ENCODE measurements at places on chromosomes 4 and X.

DNA sequence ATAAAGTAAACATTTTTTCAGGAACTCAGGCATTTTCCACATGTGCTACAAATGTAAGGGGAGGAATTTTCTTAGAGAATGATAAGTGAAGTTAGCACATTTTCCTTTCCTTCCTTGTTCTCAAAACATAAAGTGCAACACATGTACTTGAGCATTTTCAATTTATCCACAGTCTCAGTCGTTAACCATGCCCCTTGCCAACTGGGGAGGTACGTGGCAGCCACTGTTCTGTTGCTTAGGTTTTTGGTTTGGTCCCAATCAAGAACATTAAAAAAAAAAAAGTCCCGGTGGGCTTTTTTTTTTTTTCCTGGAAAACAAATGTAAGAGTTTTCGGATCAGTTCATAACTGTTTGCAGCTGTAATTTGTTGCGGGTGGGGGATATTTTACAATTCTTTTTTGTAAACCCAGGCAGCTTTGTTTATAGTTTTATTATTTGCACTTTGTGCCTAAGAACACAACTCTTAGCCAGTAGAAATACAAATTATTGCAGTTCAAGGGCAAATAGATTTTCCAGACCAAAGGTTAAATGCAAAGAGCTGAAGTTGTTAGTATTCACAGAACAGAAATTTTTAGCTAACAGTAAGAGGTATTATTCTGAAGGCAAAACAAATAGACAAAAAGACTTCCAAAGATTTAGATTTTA lies 112.1 kb upstream of the NAP1L5 start:
- no peak for ATAC-seq

GRCh38 chr4:27474691-27475090 lies 614.0 kb downstream of the STIM2 start:
- ATAC-seq, result no peak

DNA sequence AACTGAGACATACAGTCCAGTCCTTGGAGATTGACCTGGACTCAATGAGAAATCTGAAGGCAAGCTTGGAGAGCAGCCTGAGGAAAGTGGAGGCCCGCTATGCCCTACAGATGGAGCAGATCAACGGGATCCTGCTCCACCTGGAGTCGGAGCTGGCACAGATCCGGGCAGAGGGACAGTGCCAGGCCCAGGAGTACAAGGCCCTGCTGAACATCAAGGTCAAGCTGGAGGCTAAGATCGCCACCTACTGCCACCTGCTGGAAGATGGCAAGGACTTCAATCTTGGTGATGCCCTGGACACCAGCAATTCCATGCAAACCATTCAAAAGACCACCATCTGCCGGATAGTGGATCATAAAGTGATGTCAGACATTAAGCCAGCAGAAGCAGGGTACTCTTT lies 20.4 kb upstream of the FRMPD3 start:
- no peak for ATAC-seq

DNA sequence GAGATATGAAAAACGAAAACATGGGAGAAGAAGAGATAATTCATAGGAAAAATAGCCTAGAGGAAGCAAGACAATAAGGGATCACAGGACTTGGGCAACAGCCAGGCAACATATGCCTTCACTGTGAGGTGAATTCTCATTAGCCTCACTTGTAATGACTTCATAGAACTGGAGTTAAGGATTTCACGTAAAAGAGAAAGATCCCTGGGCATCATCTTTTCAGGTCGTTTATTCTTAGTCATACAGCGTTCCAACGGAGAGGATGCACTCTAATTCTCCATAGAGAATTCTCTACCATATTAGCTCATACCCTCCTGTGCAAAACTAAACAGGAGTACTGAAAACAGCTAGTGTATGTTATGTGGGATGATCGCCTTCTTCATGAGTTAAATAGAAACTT lies 1.4 kb downstream of the PRKG2 start:
- ATAC-seq, result no peak

DNA sequence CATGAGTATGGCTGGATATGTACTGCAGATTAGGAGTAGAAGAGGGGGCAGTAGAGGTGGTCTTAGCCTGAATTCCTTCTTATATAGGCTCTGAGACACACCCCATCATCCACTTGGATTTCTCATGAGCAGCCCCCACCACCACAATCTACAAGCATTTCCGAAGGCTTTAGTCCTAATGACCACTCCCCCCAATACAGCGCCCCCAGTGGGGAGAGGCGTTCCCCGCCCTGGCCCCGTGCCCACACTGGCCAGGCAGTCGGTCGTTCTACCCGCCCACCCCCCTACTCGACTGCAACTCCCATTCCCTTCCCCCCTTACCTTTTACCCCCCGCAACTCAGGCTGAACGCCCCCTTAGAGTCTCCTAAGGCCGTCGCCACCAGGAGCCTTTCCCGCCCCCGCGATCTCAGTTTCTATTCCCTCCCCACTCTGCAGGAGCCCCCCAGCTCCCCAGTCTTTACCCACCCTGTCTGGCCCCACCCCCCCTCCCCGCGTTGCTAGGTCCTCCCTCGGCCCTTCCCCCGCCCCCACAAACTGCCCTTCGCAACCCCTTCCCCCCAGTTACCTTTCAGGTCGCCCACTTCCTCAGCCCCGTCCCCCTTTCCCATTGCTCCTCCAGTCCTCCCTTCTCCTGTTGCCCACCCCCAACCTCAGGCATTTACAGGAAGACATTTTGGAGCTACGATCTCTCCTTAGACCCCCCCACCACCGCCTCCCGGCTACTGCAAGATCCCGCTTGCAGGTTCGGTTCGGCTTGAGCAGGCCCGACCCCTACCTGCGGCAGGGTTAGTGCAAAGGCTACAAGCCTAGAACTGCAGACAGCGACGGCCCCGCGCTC lies 468 bp downstream of the ZMYM3 start:
- no peak for ATAC-seq

DNA sequence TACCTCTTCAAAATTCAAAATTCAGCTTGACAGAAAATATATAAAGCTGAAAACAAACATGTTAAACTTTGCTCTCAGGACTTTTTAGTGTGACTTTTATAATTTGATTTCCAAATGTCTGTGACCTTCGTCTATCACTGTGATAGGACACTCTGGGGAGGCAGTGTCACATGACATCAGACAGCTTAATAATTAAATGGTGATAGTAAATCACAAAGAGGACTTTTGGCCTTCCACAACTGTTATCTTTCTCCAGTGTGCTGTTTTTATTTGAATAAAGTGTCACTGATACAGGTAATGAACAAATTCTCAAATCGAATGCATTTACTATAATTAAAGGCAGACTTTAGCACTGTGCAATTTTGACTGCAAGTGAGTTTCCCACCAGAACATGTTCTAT lies 83.1 kb downstream of the MID1 start:
- no peak for ATAC-seq

- ATAC-seq, result no peak
Observed at GRCh38 chr4:62087706-62088105, 887.6 kb downstream of the ADGRL3 start.

DNA sequence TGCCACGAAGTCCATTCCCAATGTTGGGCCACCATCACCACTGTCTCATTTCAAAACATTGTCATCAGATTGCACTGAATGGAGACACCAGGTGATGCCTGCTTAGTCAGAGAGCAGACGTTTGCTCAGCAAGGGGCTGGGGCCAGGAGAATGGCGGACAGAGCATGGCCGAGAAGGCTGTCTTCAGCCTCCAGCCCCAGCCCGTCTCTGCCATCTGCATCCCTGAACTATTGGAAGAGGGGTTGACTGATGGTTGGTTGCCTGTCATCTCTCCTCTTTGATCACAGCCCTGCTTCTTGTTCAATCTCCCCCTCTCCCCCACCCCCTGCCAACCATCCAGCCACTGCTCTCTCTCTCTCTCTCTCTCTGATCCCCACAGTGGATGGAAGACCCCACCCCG lies 140.9 kb downstream of the SHOX start:
- ATAC-seq, result no peak

GRCh38 chrX:133783274-133783673 lies 202.1 kb downstream of the GPC3 start:
- peak; percentile 92 for ATAC-seq

GRCh38 chrX:72132456-72132855 lies 741 bp upstream of the RTL5 start:
- ATAC-seq, result no peak

DNA sequence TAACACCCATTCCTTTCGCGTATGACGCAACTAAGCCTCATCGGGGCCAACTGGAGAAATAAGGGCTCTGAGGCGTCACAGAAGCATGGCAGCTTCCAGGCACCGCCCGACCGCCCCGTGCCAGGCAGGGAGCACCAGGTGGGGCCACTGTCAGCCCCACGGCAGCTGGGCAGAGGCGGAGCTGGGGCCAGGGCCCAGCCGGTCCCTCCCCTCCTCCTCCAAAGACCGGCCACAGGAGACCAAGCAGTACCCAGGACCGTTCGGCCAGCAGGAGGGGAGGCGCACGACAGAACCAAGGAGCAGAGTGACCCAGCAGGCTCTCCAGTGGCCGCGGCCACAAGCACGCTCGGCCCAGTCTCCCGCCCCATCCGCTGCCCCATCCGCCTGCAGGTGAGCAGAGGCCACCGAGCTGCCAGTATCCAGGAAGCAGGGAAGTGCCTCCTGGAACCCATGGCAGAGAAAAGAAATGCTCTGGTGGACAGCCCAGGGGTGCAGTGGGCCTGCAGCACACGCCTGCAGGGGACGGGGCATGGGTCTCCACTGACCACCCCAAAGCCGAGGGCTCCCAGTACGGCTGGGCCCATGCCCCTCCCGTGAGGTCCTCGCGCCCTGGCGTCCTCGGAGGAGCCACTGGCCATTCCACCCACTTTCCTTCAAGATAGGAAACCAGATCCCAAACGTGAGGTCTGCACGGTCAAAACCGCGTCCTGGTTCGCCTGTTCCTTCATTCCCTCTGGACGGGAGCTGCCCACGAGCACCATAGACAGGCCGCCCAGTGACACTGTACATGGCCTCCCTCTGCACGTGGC lies 9.6 kb downstream of the CTBP1 start:
- ATAC-seq, result no peak

GRCh38 chr4:123455360-123455759 lies 58.8 kb downstream of the SPRY1 start:
- ATAC-seq, result no peak

DNA sequence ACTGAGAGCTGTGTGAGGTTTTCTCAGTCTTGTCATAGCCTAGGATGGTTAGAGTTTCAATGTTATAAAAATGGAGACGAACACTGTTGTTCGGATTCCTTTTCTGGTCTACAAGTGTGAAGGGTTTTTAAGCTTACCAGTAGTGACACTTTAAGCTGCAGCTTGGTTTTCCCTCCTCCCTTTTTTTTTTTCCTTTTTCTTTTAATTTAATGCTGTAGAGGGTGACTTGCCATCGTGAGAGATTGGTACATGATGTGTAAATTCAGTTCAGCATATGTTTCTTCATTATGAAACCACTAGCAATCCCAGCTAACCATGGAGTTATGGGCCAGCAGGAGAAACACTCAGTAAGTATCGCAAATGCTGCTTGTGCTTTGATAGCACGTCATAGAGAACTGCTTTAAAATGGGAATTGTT lies 165.0 kb downstream of the RAPGEF2 start:
- no peak for ATAC-seq

DNA sequence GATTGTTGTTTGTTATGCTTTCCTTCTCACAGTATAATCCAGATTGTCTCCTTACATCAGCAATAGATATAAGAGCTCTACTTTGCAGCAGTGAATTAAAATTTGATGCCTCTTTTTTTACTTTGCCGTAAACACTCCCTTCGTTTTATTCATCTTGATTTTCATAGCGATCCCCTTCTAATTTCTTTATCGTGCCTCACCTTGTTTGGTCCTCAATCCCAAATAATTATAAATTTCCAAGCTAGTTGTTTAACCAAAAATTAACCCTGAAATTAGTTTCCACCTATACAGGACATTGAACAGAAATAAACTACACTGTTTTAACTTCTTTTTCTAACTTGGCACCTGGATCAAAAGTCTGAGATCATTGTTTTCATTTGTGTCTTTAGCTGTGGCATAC lies 35.1 kb upstream of the GRID2 start:
- no peak for ATAC-seq

DNA sequence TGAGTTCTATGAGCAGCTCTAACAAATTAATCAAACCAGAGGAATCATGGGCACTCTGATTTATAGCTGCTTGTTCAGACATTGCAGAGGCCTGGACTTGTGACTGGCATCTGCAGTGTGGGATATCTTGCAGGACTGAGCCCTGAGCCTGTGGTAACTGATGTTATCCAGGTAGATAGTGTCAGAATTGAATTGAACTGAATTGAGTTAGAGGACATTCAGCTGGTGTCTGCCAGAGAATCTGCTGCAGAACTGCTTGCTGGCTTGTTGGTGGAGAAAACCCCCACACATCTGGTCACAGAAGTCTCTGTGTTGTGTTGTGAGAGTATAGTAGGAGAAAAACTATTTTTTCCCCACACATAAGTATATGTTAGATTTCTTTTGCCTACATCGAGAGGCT lies 42.2 kb downstream of the SMIM20 start:
- ATAC-seq, result no peak

- no peak for ATAC-seq
Observed at GRCh38 chr4:107439401-107439800, 280.6 kb downstream of the PAPSS1 start.

GRCh38 chrX:29470030-29470429 lies 745.3 kb upstream of the MAGEB2 start:
- no peak for ATAC-seq

DNA sequence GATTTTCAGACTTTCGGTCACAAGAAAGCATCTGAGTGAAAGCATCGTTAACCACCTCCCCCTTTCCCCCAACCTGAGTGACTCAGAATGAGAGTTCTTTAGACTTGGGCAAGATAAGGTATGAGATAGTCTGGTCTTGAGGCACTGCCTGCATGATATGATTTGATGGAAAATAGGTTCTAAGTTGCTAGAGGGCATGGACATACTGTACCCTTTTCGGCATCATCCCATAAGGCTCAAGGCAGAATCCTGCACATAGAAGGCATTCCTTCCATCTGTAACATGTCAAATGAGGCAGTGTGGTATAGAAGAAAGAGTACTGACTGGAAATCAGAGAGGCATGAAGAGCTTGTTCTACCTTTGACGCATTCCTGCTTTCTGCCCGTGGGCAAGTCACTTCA lies 16.8 kb upstream of the AMOT start:
- ATAC-seq, result peak; percentile 84

Measured in stimulated activated memory B cell treated with anti-CD40 and anti-IgM and Interleukin-4, amounts not matched to agents 10 μg/mL and 1 μg/mL and 100 μg/mL, for 72 hours (primary cell).